DMS 273 treated with DMSO at 0.1 percent for 48 hours (cell line): ENCODE measurements at places on chromosomes 7 and 10.

DNA sequence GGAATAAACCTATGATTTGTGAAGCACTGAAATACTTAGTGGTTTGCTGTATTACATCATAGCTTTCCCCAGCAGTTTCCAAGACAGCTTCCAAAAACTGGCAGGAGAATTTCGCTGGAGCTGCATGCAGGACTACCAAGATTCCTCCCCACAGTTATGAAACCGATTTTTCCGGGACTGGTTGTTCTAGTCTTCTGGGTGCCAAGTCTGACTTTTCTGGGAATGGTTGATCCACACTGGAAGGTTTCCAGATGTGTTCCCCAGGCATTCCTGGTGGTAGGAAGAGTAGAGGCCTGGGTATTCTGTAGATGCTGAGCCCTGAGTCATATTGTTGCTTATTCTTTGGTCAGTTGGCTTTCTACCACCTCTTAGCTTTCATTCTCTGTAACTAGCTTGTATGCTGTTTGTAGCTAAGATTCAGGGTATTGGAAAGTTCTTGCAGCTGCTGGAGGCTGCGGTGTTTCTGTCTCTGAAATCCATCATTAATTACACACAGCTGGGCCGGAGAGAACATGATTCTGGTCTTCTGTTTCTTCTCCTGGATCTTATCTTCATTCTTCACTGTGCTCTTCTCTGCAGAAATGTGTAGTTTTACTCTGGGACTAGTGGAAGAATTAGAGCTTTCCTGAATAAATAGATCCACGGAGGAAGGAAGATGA lies 6.3 kb downstream of the ABCC2 start:
- no peak for DNase-seq

DNA sequence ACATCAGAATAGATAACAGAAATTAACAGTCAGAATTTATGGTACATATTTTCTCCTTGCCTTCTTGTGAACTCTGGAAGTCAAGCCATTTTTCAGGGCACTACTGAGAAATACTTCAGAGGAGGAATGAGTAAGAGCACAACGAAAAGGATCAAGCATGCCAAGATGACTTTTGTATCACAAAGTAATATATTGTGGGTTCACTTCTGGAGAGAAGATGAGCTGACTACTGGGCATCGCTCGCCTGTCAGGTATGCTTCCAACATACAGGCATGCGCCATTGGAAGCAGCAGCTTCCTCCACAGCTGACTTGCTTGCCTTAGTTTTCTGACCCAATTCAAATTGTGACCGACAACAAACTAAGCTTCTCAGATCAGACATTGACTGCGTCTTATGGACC lies 137.3 kb downstream of the VTI1A start:
- DNase-seq, result no peak

GRCh38 chr7:16260236-16260728 lies 161.1 kb downstream of the CRPPA start:
- DNase-seq, result no peak

DNA sequence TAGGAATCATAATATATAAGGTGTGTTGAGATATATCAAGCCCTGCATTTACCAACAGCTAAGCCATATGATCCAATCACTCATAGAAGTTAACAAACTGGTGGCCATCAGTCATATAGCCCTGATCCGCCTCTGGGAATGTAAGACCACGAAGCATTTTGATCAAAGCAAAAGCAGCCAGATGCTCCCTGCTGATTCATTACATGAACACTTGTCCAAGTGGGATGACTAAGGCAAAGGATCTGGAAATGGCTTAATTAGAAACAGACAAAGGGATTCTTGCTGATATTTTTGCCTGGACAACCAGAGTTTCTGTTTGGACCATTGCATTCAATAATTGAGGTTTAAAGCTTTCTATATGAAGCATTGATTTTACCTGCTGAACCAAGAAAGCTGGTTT lies 535.5 kb downstream of the GPAM start:
- DNase-seq, result no peak

DNA sequence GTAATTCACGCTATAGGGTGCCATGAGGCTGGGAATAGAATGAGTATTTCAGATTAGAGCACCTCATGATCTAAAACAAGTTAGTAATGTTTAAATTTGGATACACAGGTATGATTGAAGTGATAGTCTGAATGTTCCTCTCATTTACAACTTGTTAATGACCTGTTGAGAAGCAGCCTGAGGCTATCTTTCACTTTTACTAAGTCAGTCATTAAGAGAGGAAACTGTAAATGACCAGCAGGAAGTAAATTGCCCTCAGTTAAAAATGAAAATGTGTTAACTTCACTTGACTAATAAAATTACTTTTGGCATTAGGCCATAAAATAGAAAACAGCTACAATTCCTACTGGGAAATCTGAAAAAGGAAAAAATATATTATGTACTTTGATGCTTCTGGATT lies 1042.0 kb downstream of the DNAJB9 start:
- DNase-seq, result no peak

DNA sequence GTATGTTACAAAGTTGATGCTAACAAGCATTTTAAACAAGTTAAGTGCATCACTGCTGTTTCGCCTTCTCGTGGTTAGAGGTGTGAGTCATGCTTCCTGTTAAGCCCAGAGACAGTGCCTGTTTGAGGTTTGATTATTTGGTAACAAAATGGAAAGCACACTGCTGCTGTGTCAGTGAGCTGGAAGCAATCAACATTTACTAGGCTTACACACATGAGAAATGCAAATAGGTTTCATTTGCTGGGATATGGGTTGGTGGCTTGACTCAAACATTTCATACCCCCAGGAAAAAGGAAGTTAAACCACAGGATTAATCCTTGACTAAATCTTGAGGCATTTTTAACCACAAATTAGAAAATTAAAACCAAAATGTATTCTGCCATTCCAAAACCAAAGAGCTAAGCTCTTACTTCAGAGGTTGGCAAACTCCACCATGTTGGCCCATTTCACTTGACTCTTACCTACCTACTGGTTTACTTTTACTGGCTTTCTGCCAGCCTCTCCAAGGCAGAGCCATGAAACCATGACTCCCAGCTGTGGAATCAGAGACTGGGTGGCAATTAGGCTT lies 139.2 kb downstream of the ETV1 start:
- no peak for DNase-seq
